ENCODE measurements at places on chromosomes 1 and 21.

DNA sequence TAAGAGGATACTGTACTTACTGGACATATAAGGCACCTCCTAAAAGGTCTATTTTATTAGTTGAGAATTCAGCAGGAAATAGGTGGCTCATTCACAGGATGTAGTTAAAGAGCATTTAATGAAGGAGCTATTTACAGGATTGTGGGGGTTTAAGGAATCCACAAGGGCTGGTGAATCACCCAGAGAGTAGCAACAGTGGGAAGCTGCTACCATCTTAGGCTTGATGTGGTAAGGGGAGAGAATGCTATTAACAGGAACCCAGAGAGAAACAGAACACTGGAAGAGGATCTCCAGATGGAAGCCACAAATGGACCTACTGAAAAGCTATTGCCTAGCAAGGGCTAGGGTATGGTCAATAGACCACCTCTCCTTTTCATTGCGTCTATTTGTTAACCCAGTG is 52.0 kb upstream of the COL11A1 start:
- no peak for DNase-seq

- DNase-seq: no peak
Measured at GRCh38 chr1:84998642-84999280, 1.8 kb upstream of the MCOLN2 start.

DNA sequence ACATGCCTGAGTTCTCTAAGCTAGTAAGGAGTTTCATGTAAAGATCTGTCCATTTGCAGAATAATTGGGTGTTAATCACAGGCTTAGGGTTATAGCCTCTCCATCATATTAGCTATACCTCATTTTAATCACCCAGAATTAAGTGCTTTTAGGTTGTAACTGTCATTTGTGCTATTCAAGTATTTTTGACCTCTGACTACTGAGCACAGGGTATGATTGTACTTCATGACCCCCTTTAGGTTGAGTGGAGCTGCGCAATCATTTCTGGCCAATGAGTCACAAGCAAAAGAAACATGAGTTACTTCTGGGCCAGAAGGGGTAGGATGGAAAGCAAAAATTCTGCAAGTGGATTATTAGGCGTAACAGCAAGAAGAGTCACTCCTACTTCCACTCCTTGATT is 8.4 kb upstream of the SNX7 start:
- DNase-seq: no peak

DNA sequence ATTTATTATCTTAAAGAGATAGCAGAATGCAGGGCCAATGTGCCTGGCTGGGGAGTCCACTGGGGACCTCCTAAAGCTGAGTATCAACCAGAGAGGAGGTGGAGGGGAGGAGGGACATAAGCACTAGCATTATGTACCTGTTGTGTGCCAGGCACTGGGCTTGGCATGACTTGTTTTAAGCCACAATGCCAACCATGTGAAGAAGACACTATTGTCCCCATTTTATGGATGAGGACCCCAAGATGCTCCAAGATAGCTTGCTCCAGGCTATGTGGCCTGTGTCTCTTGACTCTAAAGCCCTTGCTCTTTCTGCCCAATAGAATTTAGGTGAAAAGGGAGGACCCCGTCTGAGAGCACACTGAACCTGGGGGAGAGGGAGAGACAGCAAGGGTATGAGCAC is 111.3 kb downstream of the GLIS1 start:
- no peak for DNase-seq

- DNase-seq: no peak
Measured at GRCh38 chr1:166197141-166197540, 30.3 kb upstream of the FAM78B start.

DNA sequence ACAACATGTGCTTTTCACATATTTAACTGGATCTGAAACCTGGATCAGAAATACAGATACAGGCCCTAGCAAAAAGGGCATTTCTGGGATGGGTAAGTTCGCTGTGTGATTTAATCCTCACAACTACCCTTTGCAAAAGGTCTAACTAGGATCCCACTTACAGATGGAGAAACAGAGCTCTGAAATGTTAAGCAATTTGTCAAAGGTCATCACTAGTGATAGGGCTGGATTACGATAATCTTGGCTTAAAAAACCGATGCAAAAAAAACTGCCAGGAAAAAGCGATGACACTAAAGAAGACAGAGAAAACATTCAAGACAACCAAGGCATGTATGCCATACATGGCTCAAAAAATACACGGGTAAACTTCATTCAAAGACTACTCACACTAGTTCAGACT is 29.9 kb downstream of the AHCTF1 start:
- no peak for DNase-seq

GRCh38 chr1:81410941-81411340 is 389.8 kb upstream of the ADGRL2 start:
- DNase-seq: no peak

DNA sequence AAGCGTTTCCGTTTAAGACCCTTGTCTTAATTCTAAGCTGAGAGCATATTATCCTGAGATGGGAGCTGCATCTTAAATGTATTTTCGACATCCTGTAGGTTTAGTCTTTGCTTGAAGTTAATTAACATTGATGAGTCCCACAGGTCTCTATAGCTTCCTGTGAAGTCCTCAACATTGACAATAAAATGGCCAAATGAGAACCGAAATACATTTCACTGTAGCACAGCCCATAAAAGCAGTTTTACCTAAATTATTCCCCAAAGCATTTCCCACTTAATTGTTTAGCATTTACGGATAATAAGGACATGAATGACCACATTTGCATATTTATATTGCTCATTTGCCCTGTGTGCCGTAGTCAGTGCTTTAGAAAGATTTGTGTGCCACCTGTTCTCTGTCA is 116.4 kb downstream of the CRB1 start:
- no peak for DNase-seq

DNA sequence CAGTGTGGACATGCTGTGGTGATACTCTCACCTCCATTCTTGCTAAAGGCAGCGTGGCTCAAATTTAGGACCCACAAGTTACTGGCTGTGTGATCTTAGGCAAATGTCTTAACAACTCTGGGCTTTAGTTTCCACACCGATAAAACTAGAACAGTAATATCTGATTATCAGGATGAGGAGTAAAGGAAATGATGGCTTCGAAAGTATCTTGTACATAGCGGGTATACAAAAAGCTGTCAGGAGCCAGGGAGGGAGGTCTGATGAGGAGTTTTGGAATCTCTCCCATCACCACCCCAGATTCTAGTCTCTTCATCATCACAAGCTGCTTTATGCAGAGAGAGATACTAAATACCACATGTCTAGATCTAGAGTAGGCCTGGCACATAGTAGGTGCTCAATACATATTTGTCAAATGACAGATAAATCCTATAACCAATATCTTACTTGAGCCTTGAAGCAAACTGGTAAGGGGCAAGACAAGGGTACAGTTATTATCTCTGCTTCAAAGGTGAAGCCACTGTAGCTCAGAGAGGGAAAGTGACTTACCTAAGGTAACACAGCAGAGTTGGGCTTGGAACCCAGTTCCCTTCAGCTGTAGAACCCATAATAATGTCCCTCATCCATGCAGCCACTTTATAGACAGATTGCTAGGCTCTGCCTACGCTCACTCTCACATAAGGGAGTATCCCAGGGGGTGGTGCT is 9.5 kb upstream of the FGR start:
- DNase-seq: no peak

DNA sequence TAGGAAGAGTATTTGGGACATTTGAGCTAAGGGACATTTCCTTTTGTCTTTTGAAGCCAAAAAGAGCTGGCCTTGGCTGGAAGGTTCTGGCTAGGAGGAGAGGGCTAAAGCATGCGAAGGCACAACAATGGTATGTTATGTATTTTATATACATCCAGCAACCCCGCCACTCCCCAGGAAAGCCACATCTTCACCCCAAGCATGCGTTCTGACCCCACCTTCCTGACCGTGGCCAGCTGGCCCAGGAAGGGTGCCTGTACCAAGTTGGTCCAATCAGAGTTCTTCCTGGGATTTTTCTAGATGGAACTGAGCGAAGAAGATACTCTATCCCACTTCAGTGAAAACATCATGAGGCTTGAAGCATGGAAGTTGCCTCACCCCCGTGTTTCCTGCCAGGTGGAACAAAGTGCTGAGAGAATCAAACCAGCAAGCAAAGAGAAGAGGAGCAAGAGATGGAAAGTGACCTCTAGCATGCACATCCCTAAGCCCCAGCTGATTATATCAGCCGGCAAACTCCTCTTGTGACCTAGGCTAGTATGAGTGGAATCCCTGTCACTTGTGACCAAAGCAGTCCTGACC is 82.7 kb downstream of the BCAR3 start:
- no peak for DNase-seq

DNA sequence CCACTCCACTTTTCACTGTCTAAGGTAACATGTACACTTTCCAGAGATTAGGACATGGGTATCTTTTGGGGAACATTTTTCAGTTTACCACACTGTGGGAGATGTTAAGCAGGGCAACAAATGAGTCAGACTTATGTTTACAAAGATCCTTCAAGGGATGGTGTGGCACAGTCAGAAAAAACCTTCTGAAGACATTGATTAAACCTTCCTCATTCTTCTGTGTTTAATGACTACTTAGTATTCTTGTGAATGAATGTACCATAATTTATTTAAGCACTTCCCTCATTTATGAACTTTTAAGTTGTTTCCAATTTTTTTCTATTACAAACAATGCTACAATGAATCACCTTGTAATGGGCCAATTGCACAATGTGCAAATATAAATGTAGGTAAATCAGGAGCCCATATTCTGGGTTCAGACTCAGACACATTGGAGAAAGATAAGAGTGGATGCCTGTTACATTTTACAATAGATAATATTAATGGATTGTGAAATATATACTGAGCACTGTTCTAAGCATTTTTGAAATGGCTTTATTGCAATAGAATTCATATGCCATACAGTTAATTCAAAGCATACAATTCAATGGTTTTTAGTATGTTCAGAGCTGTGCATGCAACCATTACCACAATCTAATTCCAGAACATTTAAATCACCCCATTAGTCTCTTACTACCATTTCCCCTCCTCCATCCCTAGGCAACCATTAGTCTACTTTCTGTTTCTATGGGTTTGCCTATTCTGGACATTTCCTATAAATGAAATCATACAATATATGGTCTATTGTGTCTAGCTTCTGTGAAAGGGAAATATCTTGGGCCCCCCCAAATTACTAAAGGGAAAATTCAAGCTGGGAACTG is 1.9 kb upstream of the SFT2D2 start:
- peak; percentile 30 for DNase-seq

Measured in OCI-M1 (cell line).